Spleen (tissue), 13 donors: ENCODE measurements at places on chromosomes 16 and 17. TPM values are rescaled to one million over a fixed set of nuclear protein-coding genes. Genes with fewer than 3 reads are reported as not detected.

DNA sequence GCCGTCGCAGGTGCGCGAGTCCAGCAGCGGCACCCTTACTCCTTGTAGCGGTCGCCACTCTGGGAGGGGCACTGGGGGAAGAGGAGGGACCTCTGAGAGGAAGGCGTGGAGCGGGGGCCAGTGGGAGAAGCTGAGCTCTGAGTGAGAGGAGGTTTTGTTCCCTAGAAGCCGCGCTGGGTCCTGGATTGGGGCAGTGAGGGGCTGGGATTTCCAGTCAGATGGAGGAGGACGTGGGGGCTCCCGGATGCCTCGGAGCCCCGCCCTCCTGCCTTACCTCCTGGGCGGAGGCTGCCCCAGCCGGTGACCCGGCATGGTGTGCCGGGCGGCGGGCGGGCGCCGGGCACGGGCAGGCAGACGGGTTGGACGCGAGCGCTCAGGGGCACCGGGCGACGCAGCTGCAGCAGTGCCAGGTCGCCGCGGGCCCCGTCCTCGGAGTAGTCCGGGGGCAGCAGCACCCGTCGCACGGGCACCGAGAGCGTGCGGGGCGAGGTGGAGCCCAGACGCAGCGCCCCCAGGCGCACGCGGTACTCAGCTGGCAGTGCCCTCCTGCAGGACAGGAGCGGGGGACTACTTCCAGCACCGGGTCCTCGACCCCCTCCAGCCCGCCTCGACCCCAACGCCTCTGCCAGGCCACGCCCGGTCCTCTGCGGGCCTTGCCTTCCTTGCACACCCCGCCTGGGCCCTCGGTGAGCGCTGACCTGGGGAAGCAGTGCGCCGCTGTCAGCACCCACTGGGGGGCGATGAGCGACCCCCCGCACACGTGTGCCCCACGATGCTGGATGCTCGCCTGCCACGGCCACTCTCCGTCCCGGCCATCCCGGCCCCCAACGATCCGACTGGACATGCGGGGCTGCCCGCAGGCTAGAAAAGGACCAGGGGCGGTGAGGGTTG is 2.0 kb downstream of the PRSS33 start:
- DNase-seq, result peak; percentile 80
- peaks cover 50% of the 10 kb centered on the region for H3K27me3 ChIP-seq
- H3K36me3 ChIP-seq, result no peaks in the 10 kb centered on the region
- H3K4me1 ChIP-seq, result peaks cover 20% of the 10 kb centered on the region

FA2H gene
- 0.49 TPM for total RNA-seq

- H3K27me3 ChIP-seq, result peaks cover 3% of the 10 kb centered on the region
- no peak overlapping the region for H3K27ac ChIP-seq
- H3K4me1 ChIP-seq, result peaks cover 15% of the 10 kb centered on the region
- H3K4me3 ChIP-seq, result no peak overlapping the region
- no peaks in the 10 kb centered on the region for H3K36me3 ChIP-seq
- DNase-seq, result no peak
These were observed 8.9 kb downstream of the MPP2 start for GRCh38 chr17:43898446-43898845.

DNA sequence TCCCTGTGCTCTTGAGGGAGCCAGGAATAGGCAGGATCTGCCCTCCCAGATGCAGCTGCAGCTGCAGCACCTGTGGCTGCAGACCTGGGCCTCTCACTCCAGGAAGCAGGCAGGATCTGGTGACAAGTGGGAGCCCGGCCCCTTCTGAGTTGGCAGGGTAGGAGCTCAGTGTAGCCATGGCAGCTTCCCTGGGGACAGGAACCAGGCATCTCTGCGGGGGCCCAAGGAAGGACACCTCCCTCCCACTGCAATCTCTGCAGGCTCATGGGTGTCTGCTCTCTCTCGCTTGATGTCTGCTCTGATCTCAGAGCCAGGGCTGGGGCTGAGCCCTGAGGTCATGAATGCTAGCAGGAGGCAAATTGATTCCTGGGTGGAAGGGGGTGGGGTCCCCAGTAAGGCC is 592.5 kb upstream of the CA10 start:
- no peaks in the 10 kb centered on the region for H3K4me1 ChIP-seq
- no peaks in the 10 kb centered on the region for H3K36me3 ChIP-seq
- no peak overlapping the region for H3K4me3 ChIP-seq
- DNase-seq, result peak; percentile 59
